ENCODE measurements at places on chromosomes 1 and 21.
A peak's percentile ranks its signal among the peaks of the same experiment; 100 is the strongest.

- no peak for DNase-seq
These were observed 62.3 kb downstream of the KAZN start for GRCh38 chr1:14660801-14661200.

GRCh38 chr1:68777851-68778250 is 281.0 kb upstream of the DEPDC1 start:
- no peak for DNase-seq

DNA sequence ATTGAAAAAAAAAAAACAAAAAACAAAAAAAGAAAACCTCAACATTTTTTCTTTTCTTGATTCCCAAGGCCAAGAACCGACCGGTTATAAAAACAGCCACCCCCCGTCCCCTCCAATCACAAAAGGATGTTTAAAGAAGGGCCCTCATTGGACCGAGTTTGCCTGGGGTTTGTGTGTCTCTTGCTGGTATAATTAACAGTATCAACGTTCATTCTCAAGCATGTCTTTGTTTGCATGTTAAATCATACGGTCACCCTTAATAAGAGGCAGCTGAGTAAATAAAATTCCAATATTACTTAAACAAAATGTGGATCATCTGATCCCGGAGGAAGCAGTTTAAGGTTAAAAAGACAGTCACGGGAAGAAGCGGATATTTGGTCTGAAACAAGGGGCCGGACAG is 201.1 kb downstream of the PRDM2 start:
- DNase-seq, result peak; percentile 10

- DNase-seq, result no peak
These were observed 147.9 kb upstream of the POU3F1 start for GRCh38 chr1:38194472-38194871.

DNA sequence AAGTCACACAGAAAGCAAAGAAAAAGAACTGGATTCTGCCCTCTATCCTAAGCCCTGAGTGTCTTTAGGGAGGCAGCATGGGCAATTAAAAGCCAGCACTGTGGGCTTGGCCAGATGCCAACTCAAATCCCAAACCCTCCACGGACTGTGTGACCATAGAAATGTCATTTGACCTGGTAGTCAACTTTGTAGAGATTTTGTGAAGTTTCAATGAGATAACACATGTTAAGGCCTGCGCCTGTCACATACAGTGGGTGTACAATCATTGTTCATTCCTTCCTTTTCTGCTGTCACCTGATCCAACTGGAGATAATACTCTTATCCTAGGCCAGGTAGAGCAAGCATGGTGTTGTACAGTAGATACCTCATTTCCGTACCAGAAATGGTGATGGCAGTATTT is 54.2 kb downstream of the TMEM53 start:
- no peak for DNase-seq

- DNase-seq, result peak; percentile 42
These were observed 14.0 kb upstream of the UMODL1 start for GRCh38 chr21:42056996-42057689.

DNA sequence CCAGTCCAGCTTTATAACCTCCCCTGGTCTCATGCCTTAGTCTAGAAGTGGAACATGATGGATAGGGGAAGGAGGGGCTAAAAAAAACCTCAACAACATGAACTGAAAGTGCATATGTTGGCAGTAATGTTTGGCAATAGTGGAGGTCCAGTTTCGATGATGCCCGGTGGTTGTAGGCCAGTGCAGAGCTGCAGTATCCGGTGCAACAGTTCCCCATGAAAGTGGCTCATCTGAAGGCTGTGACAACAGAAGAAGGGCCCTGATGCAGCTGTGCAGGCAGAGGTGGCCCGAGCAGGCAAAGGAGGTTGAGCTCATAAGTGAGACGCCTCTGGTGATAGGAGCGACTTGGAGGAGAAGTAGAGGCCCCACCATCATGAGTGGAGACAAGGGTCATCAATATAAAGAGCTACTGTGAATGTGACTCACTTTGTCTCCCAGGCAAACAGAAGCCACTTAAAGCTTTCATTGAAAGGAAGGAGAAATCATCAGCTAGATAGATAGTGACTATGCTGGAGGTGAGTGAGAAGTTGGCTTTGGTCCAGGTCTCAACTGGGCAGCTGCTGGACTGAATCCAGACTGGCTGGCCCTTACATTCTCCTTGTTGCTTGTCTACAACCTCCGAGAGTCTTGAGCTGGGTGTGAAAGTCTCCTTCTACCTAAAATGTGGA is 10.2 kb upstream of the CREG1 start:
- DNase-seq, result no peak

GRCh38 chr1:154221278-154222001 is 685 bp downstream of the UBAP2L start:
- no peak for DNase-seq

- DNase-seq, result no peak
These were observed 9.3 kb downstream of the LRRC71 start for GRCh38 chr1:156929596-156930238.

DNA sequence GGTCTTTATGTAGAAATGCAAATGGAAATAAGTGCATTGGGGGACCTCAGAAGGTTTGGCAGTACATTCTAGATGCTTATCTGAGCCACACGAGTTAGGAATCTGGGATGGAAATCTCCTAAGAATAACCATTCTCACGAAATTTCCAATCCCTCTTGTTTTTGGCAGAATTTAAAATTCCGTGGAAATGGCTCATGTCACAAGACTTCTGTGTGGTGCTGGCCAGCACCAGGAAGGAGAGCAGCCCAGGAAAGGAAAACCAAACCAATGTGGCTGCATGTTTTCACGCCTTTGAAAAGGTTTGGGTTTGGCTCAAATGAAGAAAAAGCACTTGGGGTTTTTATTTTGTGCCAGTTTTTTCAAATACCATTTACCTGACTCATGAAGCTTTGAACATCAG is 80.1 kb upstream of the KCNK2 start:
- peak; percentile 53 for DNase-seq

DNA sequence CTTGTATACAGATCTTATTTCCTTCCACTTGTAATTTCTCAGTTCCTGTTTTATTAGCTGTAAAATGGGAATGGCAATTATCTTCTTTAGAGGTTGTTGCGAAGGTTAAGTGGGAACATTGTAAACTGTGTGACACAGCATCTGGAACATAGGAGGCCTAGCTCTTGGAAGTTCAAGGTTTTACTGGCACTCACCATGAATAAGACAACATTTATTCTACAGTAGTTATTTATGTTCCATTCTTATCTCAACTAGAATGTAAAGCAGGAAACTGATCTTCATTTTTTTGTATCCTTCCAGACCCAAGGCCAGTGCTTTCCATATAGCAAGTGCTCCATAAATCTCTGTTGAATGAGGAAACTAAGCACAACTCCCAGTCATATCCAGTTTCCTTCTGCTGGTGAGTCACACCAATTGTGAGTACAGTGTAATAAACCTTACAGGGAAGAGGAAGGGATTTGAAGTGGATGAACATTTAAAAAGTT is 1.4 kb downstream of the BCL10 start:
- DNase-seq, result peak; percentile 64

GRCh38 chr1:187999973-188000372 is 1171.2 kb downstream of the PLA2G4A start:
- no peak for DNase-seq

DNA sequence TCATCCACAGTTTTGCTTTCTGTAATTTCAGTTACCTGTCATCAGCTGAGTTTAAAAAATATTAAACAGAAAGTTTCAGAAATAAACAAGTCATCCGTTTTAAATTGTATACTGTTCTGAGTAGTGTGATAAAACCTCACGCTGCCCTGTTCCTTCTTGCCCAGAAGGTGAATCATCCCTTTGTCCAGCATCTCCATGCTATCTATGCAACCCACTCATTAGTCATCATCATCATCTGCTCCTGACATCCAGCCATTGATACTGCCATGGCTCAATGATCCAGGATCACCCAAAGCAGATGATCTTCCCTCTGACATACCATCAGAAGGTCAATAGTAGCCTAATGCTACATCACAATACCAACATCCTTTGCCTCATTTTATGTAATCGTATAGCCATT is 198.3 kb downstream of the SLC44A5 start:
- no peak for DNase-seq

DNA sequence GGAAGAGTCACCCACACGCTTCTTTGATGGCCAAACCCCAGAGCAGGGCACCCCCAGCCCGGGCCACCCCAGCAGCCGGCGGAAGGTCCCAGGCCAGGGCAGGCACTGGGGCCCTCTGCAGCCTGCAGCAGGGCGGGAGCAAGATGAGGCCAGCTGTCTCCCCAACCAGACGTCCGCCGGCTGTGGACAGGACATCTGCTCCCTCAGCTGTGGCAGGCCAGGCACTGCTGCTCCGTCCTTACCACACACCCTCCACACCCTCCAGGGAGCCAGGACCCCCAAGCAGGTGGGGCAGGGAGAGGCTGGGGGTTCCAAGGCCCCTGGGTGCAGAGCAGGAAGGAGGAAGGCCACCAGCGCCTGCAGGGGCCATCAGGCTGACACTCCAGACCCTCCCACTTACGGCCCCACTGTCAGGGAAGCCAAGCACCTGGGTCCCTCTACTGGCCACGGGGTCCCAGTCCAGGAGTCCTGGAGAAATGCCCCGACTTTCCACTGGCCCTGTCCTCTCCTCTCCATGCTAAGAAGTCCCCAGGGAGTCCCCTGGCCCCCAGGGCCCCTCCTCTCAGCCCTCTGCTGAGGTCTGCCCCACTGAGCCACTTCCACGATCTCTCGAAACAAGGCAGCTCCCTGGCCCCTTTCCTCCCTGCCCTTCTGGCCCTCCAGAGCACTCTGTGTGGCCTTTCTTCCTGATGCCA is 5.6 kb downstream of the WNT9A start:
- DNase-seq, result no peak

- DNase-seq, result no peak
These were observed 65.2 kb upstream of the GJA8 start for GRCh38 chr1:147837129-147837963.

DNA sequence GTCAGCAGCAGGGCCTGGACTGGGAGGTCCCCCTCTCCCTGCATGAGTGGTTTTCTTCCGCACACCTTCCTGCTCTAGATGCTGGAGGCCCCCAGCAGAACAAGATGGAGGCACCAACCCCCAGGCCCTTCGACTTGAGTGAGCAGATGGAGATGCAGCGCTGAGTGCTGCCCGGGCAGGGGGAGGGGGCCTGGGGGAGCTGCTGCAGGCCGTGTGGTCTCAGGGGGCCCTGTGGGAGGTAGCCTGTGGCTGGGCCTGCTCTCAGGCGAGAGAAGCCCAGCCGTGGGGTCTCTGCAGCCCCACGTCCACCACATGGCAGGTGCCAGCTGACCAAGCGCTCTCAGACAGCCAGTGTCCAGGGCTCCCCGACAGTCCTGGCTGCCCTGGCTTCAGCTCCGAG is 1.2 kb upstream of the FAAP20 start:
- DNase-seq, result no peak

DNA sequence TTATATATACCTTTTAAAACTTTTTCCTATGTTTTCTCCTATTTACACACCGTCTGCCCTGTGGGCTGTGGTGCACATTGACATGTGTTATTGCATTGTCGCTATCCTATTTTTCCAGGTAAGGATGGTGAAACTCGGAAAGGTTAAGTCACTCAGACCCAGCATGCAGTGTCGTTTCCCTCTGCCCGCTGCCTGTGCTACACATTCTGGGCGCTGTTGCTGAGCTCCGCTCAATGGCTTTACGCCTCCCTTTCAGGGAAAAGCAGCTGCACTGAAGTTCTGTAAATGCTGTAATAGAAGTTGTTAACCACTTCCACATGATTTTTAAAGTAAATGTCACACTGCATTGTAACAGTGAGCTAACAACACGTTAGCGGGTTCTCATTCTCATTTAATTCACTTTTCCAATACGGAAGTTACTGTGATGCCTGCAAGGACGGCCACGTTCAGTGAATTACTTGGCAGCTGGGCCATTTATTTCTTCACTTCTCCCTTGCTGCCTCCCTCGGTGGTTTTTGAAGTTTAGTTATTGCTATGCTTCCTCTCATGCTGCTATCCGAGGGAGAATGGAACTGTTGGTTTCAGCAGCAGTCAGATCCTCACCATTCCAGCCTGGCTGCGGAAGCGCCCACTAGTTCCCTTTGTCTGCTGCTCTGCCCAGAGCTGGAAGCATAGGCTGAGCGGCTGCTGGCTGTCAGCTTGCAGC is 288.7 kb downstream of the SPATA17 start:
- no peak for DNase-seq

DNA sequence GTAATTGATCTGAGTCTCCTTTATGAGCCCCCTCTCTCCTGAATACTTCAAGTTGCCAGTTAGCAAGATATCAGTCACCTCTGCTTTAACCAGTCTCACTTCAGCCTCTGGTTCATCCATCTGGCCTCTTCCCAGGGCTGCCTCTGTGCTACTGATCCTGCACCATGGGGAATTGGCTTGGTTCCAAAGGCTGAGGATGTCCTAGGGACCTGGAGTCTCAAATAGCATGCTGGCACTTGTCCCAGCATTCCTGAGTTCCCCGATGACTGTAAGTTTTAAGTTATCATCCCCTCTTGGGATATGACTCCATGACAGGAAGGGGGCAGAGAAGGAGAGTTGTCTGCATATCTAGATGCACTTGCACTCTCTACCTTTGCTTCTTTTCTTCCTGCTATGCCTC is 252.0 kb downstream of the PTBP2 start:
- no peak for DNase-seq

- no peak for DNase-seq
These were observed 55.0 kb downstream of the FCRL5 start for GRCh38 chr1:157497284-157497683.

DNA sequence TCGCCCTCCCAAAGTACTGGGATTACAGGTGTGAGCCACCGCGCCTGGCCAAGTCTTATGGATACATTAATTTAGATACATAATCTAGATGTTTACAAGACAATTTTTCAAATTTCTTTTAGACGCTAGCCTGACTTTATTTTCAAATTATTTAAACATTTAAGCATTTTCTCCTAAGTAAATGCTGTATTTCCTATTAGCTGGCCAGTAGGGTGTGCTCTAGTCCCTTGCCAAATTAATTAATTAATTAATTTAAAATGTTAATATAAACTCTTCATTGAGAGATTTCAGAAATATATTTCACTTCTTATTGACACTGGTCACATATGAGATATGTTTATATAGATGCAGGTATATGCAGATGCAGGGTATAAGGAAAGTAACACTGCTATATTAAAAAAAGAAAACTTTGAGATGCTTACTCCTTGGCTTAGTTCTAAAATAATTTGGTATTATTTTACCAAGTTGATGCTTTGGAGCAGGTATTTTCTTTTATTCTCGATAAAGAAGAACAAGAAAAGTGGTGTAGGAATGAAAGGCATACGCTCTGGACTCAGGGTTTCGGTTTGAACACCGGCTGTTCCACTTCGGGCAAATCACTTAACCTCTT is 5.2 kb upstream of the ERRFI1 start:
- DNase-seq, result no peak
